NCI-H1694 (cell line): ENCODE measurements at places on chromosomes 7 and 10.

DNA sequence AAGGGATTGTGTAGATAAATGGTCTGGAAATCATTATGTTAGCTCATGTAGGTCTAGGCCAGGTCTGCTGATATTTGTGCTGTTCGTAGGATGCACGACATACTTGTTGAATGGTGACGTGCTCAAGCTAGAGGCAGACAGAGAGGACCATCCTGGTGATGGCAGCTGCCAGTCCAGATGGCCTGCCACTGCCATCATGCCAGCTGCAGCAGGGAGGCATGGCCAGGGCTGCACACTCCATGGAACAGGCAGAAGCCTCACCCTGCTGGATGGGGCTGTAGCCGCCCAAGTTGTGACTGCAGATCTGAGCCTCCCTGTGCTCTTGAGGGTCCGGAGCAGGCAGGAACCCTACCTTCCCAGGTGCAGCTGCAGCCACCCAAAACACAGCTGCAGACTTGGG lies 80.3 kb downstream of the SPDYE5 start:
- DNase-seq: peak; percentile 91

DNA sequence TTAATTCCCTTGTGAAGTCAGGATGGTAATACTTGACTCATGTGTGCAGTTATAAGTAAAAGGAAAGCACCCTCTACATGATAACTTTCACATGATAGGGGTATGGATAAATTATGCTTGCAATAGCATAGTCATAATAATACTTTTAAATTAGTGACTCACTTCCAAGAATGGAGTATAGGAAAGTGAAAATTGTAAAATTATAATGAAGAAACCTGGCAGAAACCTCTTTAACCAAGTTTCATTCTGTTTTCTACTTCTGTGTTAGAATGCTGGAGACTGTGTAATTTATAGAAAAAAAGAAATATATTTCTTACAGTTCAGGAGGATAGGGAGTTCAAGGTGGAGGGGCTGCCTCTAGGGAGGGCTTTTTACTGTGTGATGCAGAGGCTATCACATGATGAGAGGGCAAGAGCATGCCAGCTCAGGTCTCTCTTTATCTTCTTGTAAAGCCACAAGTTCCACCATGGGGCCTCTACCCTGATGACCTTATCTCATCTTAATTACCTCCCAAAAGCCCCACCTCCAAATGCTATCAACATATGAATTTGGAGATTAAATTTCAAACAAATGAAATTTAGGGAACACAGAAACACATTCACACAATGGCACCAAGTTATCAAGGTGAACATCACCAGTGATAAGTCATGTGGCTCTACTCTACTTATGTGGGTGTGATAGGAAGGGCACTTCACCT lies 43.2 kb downstream of the HDAC9 start:
- DNase-seq: no peak

GRCh38 chr10:11179516-11180105 lies 161.9 kb downstream of the CELF2 start:
- no peak for DNase-seq

GRCh38 chr10:124478515-124478914 lies 16.9 kb downstream of the LHPP start:
- DNase-seq: no peak

GRCh38 chr10:60147576-60148265 lies 241.4 kb upstream of the CCDC6 start:
- DNase-seq: no peak

GRCh38 chr7:112292162-112292561 lies 85.7 kb downstream of the ZNF277 start:
- DNase-seq: no peak

GRCh38 chr10:5843686-5844344 lies 30.6 kb upstream of the GDI2 start:
- no peak for DNase-seq

GRCh38 chr7:94741179-94741578 lies 85.2 kb upstream of the SGCE start:
- DNase-seq: no peak

GRCh38 chr7:20305726-20306125 lies 25.0 kb upstream of the ITGB8 start:
- no peak for DNase-seq

GRCh38 chr10:69955211-69955805 lies 97.3 kb upstream of the MACROH2A2 start:
- no peak for DNase-seq

DNA sequence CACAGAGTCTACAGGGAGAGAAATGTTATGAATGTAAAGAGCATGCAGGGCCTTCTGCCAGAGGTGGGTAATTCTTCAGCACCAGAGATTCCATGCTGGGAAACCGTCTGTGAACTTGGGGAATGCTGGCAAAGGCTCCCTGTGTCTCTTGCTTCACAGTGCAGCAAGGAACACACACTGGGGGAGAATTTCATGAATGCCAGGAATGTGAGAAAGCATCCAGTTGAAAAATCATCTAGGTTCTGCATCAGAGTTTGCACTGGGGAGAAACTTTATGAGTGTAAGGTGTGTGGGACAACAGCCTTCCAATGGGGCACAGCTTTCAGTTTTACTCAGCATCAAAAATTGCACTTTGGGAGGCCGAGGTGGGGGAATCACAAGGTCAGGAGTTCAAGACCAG lies 224.3 kb upstream of the IGFBP3 start:
- no peak for DNase-seq

GRCh38 chr7:127652333-127653248 lies 597 bp downstream of the SND1 start:
- no peak for DNase-seq

GRCh38 chr10:84166620-84167288 lies 6.8 kb upstream of the GPR15LG start:
- DNase-seq: no peak

DNA sequence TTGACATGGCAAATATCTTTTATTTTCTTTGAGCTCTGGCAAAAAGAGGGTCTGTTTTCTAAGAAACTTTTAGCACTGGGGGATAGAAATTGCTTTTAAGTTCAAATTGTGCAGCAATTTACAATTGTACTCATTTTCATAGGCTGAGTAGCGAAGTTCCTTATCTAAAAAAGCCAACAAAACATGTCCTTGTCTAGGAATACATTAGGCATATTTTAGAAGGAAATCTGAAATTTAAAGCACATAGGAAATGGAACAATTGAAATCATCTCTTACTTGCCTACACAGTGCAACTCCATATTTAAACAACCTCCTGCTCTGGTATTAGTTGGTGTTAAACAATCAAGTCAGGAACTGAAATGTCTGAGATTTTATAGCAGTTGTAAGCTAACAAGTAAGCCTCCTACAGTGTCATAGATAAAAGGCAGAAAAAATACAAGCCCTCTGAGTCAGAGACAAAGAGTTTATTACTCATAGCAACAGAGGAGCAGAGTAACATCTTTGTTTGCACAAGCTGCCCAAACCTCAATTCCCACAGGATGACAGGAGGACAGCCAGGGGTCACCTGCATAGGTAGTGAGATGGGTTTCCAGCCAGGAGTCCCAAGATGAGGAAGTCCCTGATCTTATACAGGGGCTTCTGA lies 280.2 kb upstream of the HGF start:
- DNase-seq: no peak

DNA sequence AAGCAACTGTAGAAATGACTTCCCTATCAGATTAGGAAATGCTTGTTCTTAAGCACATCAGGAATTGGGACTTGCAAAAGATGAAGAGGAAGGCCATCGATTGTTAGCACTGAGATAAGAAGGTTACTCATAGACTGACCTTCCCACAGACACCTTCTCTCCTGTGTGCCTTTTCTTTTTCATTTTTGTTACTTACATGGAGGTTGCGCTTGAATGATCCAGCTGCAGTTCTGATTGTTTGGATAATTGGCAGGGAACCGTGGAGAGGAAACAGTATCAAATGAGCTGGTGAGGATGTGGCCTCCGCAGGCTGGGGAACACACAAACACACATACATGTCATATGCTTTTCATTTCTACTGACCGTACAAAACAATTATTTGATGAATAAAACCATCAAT lies 134.9 kb upstream of the RSU1 start:
- DNase-seq: no peak

- DNase-seq: no peak
These were observed 124.3 kb downstream of the SKIDA1 start for GRCh38 chr10:21401196-21401595.
